ENCODE measurements at places on chromosomes 16 and 17.

DNA sequence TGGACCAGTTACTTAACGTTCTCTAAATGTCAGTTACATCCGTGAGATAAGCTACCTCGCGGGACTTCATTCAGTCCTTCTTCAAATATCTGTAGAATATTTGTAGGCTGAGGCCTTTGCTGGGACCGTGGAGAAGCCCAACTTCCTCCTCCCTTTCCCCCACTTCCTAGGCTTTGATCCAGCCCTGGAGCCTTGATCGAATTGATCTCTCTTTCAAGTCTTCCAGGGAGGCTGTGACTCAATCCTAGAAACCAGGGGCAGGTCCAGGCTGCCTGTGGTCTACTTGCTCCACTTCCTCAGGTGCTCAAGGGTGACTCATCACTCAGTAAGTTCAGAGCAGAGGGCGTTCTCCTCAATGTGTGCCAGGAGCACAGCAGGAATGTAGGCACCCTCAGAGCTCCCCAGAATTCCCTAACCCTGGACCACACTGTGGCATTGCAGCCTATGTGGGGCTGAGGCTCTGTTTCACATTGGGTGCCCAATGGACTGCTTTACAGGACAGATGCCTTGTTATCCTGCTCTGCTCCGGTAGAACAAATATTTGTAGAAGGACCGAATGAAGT lies 11.2 kb upstream of the CEP20 start:
- DNase-seq = no peak

DNA sequence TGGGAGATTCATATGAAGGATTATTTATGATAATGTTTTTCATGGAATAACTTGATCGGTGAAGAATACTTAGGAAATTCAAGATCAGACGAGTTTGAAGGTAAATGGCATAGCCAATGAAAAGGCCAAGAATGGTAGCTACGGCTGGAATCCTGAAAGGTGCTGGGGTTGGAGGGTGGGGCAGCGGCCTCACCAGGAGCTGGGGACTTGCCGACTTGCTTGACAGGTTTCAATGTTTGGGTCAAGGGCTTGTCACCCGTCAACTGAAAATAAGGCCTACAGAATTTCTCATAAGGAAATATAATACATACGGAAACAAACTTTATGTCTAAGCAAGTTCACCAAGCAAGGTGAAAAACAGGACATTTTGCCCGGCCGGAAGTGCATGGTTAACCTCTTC lies 9.9 kb downstream of the CRYM start:
- no peak for DNase-seq

- DNase-seq = no peak
Measured at GRCh38 chr16:23974223-23974622, 138.4 kb downstream of the PRKCB start.

DNA sequence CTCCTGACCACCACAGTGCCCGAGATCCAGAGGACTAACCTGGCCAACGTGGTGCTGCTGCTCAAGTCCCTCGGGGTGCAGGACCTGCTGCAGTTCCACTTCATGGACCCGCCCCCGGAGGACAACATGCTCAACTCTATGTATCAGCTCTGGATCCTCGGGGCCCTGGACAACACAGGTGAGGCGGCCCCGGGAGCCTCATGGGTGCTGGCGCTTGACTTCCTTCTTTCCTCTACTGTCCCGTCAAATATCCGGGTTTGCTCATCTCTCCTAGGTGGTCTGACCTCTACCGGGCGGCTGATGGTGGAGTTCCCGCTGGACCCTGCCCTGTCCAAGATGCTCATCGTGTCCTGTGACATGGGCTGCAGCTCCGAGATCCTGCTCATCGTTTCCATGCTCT lies 13.7 kb downstream of the DHX38 start:
- DNase-seq = no peak

- DNase-seq = no peak
Measured at GRCh38 chr17:46043606-46044005, 44.6 kb downstream of the STH start.

GRCh38 chr17:14417336-14417735 lies 116.5 kb downstream of the HS3ST3B1 start:
- no peak for DNase-seq

GRCh38 chr16:51163894-51164566 lies 13.0 kb upstream of the SALL1 start:
- no peak for DNase-seq

DNA sequence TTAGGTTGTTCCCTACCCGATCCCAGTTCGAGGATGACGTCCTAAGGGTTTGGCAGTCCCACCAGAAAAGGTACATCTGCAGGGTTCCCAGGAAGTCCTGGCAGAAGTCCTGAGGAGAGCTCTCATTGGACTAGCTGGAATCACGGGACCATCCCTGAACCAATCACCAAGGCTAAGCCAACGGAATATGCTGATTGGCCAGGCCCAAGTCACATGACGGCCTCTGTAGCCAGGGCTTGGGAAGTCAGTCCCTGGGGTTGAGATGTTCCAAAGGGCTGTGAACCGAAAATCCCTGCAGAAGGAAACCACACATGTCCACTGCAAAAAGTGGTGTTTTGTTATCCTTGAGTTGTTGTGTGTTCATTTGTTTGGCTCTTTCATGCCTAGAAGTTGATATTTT lies 68.2 kb upstream of the ZNF423 start:
- no peak for DNase-seq

DNA sequence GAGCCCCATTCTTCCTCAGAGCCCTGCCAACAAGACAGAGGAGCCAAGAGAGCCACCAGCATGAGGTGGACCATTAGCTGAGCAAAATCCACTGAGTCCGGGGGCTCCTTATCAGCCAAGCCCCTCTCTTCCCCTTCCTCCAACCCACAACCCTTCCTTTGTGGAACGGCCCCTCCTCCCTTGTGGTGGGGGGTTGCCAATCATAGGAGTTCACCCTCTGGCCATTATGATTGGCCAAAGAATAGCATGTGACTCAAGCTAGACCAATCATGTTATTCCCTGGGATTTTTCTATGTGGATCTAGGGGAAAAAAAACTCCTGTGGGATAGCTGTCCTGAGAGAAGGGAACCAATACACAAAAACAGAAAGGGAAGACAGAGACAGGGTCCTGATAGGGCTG lies 120.5 kb downstream of the C16orf95 start:
- DNase-seq = no peak

All from NCI-H2081 treated with DMSO at 0.1 percent for 48 hours (cell line).